Naive B cell (primary cell): ENCODE measurements at places on chromosomes 1 and 21. TPM values are rescaled to one million over a fixed set of nuclear protein-coding genes. Genes with fewer than 3 reads are reported as not detected.

DNA sequence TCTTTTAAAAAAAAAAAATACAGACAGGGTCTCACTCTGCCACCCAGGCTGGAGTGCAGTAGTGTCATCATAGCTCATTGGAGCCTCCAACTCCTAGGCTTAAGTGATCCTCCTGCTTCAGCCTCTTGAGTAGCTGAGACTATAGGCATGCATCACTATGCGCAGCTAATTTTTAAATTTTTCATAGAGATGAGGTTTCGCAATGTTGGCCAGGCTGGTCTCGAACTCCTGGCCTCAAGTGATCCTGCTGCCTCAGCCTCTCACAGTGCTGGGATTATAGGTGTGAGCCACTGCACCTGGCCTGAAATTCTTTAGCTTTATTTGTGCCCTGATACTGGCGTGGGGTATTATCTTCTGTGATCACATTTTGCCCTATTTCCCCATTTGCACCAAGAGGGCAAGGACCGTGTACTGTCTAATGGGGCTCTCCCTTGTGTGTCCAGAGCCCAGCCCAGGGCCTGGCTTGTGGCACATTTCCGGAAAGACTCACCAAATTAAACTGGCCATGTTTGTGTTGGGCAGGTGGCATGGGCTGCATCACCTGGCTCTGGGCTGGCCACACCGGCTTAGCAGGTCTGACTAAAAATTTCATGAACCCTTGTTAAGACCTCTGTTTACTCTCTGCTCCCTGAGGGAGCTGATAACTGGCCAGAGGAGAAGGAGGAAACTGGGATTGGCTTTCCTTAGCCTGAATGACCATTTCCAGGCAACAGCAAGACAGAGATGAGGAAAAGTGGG, 32.2 kb downstream of the TRIM62 start:
- no peak for DNase-seq

- DNase-seq, result no peak
Observed at GRCh38 chr1:245859493-245860114, 647.5 kb downstream of the SMYD3 start.

DNA sequence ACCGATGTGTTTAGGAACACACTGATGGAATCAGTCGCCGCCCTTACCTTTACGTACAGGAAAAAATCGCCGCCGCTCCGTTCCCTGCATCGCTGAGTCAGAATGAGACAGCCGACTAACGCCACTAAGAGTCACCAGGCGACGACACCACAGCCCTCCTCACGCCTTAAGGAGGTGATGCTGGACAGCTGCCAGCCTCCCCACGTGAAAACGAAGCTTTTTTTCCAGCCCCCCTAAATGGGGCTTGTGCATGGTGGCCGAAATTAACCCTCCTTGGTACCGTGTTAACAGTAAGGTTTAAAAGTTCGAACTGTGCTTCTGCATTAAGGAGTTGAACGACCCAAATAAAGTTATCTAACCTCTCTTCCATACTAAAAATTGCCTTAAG, 511 bp downstream of the DNTTIP2 start:
- DNase-seq, result peak; percentile 45

DNA sequence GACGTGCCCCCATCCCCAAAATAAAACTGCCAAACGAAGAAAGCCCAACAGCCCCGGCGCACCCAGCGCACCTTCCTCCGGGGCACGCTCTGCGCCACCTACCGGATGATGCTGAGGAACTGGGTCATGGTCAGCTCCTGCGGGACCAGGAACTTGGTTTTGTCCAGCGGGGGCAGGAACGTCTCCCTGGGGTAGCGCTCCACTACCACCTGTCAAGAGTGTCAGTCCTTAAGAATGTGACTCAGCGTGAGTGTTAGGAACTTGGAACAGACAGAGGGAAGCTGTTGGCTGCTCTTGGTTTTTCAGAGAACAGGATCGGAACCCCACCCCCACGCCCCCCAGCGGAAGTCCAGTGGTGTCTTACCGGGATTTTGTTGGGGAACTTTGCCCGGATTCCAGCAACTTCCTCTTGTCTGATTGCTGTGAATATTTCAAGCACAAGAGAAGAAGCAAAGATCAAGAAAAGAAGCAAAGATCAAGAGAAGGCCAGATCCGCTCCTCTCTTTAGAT, 431 bp downstream of the MAP1LC3C start:
- peak; percentile 42 for DNase-seq

- DNase-seq, result no peak
Observed at GRCh38 chr1:172338295-172338735, 82.2 kb upstream of the C1orf105 start.

- DNase-seq, result no peak
Observed at GRCh38 chr21:39869141-39869818, 2.0 kb downstream of the PCP4 start.

DNA sequence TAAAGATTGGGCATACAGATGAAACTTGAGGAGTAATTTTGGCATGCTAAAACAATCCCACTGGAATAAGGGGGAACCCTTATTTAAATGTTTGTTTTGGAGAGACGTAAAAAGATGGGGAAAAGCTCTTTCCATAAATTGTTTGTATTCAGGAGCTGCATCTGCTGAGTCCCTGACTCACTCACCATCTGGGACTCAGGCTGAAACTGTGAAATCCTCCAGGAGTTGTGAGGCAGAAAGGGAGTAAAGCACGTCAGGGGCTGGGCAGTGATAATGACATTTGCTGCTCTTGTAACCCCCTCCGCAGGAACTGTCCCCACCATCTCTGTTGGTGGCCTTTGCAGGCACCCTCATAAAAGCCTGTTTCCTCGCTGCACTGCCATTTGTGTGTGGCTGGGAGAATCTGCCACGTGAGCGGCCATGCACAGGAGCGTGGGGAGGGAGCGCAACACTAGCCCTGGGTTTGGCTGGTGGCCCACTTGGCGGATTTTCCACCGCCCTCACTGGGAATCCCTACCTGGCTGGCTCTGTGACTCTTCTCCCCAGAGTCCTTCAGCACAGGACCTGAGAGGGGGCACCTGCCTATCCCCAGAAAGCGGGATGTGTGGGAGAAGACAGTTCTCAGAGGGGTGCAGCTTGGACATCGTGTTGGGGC, 45.3 kb downstream of the ZSCAN20 start:
- DNase-seq, result no peak

DNA sequence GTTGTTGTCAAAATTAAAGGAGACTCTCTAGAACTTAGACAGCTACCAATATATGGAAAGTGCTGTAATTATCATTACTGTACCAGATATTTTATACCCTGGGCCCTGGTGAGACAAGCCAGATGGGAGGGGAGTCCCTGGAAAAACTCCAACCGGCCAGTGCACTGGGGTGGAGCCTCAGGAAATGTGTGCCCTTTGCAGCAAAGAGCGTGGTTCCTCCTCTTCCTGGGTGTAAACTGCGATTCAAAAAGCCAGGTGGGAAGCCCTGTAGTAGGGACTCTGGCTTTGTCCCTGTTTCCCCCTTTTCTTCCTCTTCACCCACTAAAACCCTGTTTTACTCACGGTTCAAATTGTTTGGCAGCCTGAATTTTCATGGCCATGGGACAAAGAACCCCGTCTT, 812.3 kb downstream of the PLA2G4A start:
- no peak for DNase-seq

- DNase-seq, result no peak
Observed at GRCh38 chr1:1329304-1330210, 1.5 kb upstream of the TAS1R3 start.

DNA sequence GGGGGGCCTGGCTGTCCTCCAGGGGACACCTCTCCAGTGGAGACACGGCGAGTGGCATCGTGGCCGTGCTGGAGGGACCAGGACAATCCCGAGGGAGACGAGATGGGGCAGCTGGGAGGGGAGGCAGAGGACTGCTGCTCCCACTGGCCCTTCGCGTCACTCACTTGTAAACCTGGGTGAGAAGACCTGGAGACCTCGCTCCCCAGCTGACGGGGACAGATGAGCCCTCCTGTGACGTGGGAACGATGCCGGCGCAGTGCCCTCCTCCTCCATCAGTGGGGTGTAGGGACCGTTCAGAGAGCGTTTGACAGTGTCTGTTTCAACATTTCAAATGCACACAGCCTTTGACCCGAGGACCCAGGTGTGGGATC, 4.6 kb downstream of the SPATC1L start:
- no peak for DNase-seq

DNA sequence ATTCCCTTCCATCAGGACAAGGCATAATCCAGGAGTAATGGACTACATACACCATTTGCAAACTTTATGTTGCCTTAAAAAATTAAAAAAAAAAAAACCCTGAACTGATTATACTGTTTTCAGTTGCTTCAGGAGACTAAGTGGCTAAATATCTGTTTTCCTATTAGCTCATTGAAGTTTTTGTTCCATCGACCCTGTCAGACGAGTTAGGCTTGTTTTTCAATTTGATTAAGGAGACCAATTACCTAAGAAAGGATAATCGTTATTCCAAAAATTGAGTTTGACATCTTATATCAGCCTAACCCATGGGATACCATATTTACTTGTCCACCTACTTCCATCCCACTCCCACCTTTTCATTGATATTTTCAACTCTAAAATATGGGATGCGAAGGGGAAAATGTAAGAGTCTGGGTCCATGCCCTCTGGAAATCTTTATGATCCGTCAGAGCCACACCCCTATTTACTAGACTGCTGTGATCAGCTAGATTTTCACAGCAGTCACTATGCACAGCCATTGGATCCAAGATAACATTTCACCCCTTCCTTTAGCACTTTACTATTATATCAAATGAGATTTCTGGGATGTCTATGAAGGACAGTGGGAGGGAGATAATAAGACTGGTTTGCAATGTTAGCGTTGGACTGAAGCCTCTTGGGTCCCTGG, 41.0 kb downstream of the IL12RB2 start:
- no peak for DNase-seq

DNA sequence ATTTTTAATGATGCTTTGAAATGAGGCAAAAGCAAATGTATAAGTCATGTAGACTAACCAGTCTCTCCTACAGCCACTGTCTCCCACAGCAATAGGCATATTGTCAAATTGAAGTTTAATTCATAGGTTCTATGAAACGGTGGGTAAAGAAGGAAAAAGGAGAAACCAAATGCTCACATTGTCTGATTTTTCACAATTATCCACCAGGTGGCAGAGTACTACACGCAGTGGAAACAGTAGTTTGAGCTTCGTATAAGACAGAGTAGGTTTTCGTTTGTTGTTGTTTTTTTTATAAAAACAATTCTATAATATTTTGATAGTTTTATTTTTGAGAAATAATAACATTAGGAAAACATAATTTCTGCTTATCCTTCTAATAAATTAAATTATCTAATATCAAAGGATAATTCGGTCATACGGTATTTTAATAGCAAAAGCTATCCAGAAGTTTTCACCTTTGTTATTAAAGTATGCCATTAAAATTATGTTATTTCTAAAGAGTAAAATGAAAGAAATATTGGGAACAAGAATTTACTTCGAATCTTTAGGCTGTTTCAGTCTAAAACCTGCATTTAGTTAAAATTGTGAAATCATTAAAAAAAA, 39.1 kb downstream of the TYW3 start:
- peak; percentile 9 for DNase-seq

DNA sequence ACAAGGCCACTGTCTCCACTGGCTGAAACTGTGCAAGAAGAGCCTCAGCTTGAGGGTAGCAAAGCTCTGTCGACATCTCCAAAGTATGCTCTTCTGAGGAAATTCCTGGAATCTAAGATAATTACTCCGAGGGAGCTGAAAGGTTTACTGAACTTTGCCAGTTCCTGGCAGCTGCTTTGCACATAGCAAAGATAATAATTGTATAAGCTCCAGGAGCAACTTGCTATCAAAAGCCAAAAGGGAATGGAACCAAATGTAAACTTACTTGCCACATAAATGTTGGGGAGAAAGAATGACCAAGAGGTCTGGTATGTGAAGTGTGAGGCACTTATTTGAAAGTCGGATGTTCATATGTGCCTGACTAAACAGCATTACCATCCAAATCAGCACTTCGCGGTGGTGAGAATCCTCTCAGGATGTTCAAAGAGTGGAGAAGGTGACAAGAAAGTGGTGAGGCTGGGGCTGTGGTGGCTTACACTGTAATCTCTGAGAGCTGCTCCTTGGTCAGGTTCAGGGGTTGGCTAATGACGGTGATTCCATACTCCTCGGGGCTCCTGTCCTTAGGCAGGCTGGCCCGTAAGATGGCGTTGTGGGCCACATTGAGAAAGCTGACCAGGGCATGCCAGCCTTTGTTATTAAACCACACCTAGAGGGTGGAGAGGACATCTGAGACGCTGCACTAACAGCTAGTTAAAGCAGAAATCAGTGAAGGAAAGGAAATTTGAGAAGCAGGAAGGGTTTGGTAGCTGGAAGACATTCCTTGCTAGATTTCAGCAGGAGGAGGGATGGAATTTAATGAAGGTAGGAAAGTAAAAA, 100.0 kb downstream of the ABCA4 start:
- DNase-seq, result no peak

GRCh38 chr1:22850681-22851080, 122.0 kb downstream of the LACTBL1 start:
- DNase-seq, result no peak

GRCh38 chr1:74964508-74965102, 169.6 kb upstream of the LHX8 start:
- no peak for DNase-seq

DNA sequence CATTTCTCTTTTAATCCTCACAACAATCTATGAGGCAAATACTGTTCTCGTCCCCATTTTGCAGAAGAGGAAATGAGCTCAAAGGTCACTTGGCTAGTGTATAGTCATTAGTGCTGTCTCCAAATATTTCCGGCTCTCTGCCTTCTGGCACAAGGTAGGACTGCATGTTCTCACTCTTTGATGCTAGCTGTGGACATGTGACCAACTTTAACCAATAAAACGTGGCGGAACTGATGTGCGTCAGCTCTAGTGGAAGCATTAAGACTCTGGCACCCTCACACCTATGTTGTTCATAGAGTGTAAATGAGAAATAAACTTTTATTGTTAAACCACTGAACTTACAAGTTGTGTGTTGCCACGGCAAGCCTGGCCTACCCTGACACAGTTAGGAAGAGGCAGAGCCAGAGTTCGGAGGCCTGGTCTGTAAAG, 5.0 kb upstream of the KIF21B start:
- DNase-seq, result no peak

DNA sequence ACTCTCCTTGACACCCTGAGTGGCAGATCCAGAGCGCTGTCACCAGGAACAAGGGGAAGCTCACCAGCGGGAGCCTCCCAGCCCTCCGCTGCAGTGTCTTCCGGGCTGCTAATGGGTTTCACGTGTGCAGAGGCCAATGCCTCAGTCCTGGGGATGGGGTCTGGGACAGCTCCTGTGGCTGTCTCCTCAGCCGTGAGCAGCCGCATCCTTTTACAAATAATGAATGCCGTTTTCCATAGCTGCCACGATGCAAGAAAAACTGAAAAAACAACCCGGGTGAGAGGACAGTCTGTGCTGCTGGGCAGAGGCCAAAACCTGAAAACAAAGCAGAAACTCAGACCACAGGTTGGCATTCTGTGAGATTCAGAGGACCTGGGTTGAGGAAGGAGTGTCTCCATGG, 212.2 kb upstream of the RAB4A start:
- DNase-seq, result no peak

The TM2D1 gene
- polyA plus RNA-seq, result 69.2 TPM

The HSF2BP gene
- 0.73 TPM for polyA plus RNA-seq

The GUCA2B gene
- not detected for polyA plus RNA-seq

The PCP4L1 gene
- polyA plus RNA-seq, result not detected

The MAP10 gene
- 2.8 TPM for polyA plus RNA-seq

The LCE6A gene
- not detected for polyA plus RNA-seq

The TAF13 gene
- 0.47 TPM for polyA plus RNA-seq

The LCE3D gene
- not detected for polyA plus RNA-seq

The UBL4B gene
- polyA plus RNA-seq, result not detected
